ENCODE measurements at places on chromosomes 1 and 21. TPM values are rescaled to one million over a fixed set of nuclear protein-coding genes. Genes with fewer than 3 reads are reported as not detected.

- DNase-seq: no peak
Observed at GRCh38 chr21:37253991-37254390, 13.1 kb downstream of the VPS26C start.

GRCh38 chr1:163308811-163309210 is 12.9 kb upstream of the NUF2 start:
- DNase-seq: no peak

Gene CA6
- not detected for total RNA-seq

DNA sequence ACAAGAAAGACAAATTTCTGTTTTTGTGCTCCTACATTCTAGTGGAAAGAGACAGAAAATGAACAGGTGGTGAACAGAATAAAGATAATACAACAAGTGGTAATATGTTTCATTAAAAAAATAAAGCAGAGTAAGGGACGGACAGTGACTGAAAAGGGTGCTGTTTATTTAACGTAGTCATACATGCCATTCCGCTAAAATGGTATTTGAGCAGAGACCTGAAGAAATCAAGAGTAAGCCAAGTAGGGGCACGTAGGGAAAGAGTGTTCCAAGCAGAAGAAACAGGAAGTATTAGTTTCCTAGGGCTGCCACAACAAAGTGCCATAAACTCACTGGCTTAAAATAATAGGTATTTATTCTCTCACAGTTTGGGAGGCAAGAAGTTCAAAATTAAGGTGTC is 65.6 kb upstream of the KCTD3 start:
- DNase-seq: no peak

DNA sequence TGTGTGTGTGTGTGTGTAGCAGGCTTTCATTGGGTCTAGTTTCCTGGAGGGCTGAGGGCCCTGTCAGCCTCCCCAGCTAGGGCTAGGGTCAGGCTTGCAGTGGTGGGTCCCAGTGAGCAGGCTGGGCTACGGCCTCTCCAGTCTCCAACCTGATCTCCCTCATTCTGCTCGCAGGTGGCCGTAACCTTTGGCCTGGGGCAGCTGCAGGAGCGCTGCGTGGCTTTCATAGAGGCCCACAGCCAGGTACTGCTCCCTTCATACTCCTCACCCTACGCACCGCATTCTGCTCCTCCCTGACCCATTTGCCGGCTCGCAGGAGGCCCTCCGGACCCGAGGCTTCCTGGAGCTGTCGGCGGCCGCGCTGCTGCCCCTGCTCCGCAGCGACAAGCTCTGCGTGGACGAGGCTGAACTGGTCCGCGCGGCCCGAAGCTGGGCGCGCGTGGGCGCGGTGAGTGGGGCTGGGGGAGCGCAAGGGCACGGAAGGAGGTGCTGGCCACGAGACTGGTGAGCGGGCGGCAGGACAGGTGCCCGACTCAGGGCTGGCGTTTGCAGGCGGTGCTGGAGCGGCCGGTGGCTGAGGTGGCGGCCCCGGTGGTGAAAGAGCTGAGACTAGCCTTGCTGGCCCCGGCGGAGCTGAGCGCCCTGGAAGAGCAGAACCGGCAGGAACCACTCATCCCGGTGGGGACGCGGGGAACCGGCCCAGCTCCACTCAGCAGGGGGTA is 4.7 kb downstream of the BTBD19 start:
- no peak for DNase-seq

Gene PLA2G2F
- not detected for total RNA-seq

DNA sequence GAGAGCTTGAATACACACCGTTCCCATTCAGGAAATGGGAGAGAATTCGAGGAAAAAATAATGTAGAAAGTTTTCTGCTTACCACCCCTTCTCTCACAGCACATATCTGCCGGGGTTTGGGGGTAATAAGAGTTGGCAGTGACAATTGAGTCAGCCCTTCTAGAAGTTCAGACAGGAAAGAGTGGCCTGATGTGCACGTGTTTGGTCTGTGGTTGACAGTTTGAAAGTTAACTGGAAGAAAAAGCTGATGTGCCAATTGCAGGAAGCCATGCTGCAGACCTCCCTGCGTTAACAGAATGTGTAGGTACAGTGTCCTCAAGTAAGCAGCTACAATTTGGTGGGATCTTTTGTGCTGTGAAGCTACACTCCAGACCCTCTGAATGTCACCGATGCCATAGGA is 50.9 kb downstream of the DHX9 start:
- no peak for DNase-seq

- no peak for DNase-seq
Observed at GRCh38 chr1:88247666-88248065, 436.4 kb upstream of the PKN2 start.

Gene OLIG1
- total RNA-seq: not detected

- no peak for DNase-seq
Observed at GRCh38 chr1:70075761-70076160, 129.6 kb downstream of the LRRC40 start.

Gene FCRL5
- not detected for total RNA-seq

DNA sequence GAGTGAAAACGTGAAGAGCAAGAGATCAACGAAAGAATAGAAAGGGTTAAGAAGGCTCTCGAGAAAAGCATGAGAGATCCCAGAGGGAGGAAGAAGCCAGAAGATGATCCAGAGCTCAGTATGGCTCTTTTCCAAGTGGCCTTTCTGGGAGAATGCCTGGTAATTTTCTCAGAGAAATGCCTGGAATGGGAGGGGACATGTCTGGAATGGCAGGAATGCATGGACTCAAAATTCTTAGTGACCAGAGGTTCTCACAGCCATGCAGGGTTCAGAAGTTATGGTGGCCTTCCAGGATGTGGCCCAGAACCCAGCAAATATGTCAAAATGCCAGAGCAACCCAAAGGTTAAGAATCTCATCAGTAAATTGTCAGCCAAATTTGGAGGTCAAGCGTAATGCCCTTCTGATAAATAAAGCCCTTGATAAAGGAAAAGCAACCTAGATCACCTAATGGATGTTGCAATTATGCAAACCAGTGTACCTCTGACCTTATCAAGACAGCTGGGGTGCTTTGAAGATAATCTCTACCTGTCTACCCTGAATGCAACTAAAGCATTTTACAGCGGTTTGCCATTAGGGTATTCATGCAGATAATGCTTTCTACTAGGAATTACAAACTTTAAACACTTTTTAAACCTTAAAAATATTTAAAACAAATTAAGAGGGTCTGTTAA is 53.1 kb downstream of the NBPF6 start:
- peak; percentile 48 for DNase-seq

Gene FAM151A
- total RNA-seq: not detected

DNA sequence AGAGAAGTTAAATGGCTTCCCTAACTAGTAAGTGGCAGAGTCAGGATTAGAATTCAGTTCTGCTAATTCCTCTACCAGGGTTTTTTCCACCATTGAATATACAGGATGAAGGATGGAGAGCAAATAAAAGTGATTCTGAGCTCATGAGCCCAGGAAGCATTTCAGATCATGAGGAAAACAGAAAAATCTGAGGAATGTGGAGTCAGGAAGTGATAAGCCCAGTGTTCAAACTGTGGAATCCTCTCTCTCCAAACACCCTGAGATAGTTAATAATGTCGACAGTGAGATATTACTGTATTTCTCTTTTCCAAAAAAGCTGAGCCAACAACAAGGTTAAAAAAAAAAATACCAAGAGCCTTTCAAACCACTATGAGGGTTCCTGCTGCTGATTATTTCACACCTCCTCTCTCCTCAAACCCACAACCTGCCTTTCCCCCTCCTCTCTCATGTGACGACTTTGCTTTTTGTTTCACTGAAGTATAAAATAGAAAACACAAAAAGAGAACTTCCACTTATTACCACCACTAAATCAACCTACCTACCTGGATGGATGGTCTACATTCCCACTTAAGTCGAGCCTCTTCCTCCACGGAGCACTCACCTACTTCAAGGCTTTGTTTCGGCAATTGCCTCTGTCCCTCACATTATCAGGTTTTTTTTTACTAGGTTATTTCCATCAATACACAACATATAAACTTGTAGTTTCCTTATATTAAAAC is 8.9 kb downstream of the SLAMF1 start:
- no peak for DNase-seq

DNA sequence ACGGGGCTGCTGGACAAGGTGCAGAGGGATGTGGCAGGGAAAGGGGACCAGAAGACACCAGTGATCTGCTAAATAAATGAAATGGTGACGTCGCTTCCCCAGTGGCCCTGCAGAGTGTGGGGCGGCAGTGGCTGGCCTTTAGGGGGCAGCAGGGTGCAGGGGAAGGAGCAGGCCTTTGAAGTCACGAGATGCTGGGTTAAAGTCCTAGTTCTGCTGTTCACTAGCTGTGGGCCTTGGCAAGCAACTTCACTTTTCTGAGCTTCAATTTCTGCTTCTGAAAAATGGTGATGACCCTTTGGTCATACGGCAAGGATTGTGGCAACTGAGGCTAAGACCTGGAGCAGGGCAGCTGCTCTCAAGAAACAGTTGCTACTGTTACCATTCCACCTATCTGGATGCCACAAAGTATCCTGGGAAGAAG is 9.2 kb upstream of the GALE start:
- DNase-seq: peak; percentile 46

GRCh38 chr1:156026588-156026987 is 5.8 kb upstream of the SSR2 start:
- no peak for DNase-seq

DNA sequence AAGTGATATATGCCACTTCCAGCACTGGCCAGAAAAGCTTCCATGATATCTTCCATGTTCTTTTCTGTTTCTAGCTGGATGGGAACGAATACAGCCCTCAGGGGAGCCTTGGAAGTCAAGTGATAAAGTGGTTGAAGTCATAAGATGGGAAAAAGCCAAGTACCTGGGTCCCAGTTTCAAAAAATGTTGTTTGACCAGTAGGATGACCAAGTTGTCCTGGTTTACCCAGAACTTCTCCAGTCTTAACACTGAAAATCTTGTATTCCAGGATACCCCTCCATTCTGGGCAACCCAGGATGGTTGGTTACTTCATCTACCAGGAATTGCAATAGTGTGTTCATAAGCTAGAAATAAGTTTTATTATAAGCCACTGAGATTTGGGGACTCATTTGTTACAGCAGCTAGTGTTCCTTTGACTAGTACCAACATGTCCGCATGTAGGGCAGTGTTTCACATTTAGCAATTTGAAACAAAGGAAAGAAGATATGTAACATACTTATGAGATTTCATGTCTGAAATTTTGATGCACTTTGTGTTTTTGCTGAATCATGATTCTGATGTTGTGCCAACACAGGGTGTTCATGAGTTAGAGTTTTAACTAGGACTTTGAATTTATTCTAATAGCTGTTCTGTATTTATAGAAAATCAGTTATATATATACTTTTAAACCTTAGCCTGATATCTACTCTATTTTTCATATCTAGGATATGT is 139.9 kb downstream of the TPR start:
- no peak for DNase-seq

DNA sequence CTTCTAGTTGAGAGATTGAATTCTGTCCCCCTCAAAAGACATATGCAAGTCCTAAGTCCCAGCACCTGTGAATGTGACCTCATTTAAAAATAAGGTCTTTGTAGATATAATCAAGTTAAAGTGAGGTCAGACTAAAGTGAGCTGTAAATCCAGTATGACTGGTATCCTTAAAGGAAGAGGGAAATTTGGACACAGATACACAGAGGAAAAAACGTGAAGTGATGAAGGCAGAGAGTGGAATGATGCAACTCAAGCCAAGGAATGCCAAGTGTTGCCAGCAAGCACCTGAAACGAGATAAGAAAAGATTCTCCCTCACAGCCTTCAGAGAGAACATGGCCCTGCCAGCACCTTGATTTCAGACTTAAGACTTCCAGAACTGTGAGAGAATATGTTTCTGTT is 444.7 kb upstream of the VAMP3 start:
- no peak for DNase-seq

Gene GPATCH3
- 7.5 TPM for total RNA-seq

Gene MAEL
- not detected for total RNA-seq

DNA sequence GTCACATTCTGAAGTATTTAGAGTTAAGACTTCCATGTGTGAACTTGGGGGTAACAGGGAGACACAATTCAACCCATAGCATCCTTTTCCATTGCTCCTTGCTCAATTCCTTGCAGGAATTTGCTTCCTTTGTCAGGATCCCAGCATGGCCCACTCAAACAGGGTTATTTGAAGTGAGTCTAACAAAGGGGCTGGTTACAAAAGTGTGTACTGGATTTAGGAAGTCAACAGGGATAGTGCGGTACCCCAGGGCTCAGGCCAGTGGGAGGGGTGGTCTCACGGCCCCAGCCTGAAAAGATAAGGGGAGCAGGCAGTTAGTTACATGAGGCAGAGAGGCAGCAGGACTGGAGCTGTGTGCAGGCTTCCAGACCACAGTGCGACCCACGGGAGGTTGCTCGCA is 14.4 kb downstream of the LRRC38 start:
- DNase-seq: no peak

DNA sequence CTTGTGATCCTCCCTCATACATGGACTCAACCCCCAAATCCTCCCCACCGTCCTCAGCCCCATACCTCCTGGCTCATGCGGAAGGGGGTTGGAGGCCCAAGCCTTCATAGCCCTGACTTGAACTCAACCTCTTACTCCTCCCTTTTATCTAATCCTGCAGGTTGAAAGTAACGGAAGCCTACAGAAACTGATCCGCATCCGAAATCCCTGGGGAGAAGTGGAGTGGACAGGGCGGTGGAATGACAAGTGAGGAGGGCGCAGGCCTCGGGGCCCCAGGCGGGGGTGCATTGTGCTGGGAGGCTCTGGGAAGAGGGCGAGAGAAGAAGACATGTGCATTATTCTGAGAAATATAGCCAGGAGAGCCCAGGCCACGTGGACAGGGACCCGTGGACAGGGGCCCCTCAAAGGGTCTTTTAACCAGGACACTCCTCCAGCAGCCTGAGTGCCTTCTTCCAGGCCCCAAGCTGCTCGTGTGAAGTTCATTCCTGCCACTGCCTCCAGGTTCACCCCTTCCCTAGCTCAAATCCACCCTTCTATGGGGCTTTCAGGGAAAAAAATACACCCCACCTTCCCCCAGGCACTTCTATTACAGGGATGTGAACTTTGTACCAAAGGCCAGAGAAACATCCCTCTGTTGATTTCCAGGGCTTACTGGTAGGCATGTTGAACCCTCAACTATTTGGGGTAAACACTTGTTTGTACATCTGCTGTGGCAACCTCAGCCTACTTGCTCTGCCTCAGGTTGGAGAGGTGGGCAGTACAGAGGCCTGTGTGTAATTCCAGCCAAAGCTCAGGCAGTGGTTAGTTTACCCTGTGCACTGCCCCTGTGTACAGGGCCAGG is 38.6 kb downstream of the CAPN2 start:
- no peak for DNase-seq

DNA sequence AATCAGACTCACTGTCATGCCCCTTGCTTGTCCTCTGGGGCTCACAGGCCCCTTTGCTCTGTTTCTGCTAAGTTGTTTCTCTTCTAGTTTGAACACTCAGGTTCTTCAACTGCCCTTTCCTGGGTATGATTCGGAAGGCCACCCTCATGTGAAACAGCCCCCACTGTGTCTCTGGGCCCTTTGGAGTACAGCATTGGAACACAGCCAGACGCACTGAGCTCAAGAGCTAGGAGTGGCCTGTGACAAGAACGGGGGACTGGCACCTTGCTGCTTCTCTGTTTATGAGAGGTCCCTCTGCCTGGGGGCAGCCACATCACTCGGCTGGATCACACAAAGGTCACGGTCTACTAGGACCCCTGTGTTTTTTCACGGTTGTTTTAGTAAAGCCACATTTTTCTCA is 114.4 kb upstream of the ZC3H12A start:
- no peak for DNase-seq

All from NCI-H460 (cell line).